ENCODE measurements at places on chromosomes 3 and 15. TPM values are rescaled to one million over a fixed set of nuclear protein-coding genes. Genes with fewer than 3 reads are reported as not detected.

DNA sequence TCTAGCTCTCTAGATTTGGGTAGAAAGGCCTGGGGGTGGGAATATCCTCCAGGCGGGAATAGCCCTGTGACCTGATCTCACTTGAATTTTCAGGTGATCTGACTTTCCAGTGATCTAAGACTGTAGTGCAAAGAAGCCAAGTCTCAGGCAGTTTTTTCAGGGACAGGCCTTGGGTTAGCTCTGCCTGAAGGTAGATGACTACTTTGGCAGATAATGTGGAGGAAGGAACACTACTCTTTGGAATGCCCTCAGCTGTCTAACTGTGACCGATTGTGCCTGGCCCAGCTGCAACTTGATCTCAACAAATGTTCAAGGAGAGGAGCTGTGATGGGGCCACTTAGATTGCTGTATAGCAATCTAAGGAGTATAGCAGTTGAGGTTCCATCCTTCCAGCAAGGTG, 193.7 kb downstream of the TCF12 start:
- peak; percentile 43 for DNase-seq

DNA sequence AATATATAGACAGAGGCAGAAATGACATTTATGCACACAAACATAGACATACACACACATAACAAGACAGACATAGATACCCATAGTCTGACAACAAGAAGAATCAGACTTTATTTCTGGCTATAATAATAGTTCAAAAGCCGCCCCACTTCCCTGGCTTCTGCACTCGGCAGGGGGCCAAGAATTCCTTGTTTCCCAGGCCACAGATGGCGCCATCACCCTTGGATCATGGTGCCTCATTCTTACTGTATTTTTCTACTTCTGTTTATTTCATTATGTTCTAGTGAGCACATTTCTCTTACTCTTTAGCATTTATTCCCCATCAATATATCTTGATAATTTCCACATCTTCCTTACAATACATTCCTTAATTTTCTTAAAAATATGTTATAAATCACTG, 387.5 kb downstream of the NLGN1 start:
- DNase-seq = no peak

- peak; percentile 91 for DNase-seq
Observed at GRCh38 chr15:99708563-99708962, 24.7 kb downstream of the LYSMD4 start.

DUOXA2 gene
- polyA plus RNA-seq = not detected

GRCh38 chr3:100871306-100871705, 121.9 kb downstream of the ABI3BP start:
- DNase-seq = no peak

DNA sequence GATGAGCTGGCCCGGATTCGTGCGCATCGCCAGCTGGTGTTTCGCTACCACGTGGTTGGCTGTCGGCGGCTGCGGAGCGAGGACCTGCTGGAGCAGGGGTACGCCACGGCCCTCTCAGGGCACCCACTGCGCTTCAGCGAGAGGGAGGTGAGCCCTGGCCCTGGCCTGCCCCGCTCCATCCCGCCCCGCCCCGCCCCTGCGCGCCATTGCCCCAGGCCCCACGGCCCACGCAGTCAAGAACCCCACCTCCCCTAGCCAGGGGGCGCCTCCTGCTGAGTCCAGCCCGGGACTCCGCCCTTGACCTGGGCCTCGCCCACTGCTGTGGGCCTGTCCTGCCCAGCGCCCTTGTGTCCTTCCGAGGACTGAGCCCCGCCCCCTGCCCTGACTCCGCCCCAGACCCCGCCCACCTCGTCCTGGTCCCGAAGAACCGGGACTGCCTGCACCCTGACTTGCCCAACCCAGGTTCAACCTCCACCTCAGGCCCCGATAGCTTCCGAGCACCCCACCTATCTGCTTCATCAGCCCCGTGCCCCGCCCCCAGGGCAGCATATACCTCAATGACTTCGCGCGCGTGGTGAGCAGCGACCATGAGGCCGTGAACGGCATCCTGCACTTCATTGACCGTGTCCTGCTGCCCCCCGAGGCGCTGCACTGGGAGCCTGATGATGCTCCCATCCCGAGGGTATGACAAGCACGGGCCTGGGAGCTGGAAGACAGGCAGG, 14.8 kb downstream of the NT5DC2 start:
- no peak for DNase-seq
